Dorsolateral prefrontal cortex (tissue), 122 donors: ENCODE measurements at places on chromosomes 13 and 19. TPM values are rescaled to one million over a fixed set of nuclear protein-coding genes. Genes with fewer than 3 reads are reported as not detected.
A peak's percentile ranks its signal among the peaks of the same experiment; 100 is the strongest.

The RAB3A gene
- total RNA-seq = 332 TPM

The CPB2 gene
- total RNA-seq = not detected

The PLPPR2 gene
- total RNA-seq = 60.8 TPM

The PLPP2 gene
- 30.0 TPM for total RNA-seq

The ZNF528 gene
- total RNA-seq = 69.5 TPM

The CLASRP gene
- total RNA-seq = 143 TPM

The FAAP24 gene
- not detected for total RNA-seq

The ARL11 gene
- 1.2 TPM for total RNA-seq

The HPN gene
- total RNA-seq = 6.1 TPM

GRCh38 chr13:43730642-43731041, 56.1 kb downstream of the ENOX1 start:
- peak; percentile 45 for DNase-seq

GRCh38 chr13:112073245-112074138, 6.5 kb downstream of the SOX1 start:
- DNase-seq = no peak

DNA sequence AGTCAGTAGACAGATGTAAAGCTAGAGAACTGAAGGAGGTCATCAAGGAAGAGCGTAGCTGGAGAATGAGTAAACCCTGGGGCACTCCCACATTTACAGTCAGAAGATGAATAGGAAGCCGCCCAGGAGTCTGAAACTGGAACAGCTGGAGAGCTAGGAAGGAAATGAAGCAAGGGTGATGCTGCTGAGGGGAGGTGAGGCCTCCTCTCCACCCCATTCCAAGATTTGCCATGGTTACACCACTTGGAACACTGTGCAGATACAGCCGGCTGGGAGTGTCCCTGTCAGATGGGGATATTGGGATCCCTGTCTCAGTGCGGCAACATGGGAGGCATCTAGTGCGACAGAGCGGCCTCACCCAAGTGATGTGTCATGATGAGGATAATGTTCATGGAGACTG, 51.8 kb upstream of the GPI start:
- no peak for DNase-seq

- no peak for DNase-seq
These were observed 52.2 kb downstream of the WDFY2 start for GRCh38 chr13:51636349-51636890.

- no peak for DNase-seq
These were observed 8.3 kb downstream of the CAMSAP3 start for GRCh38 chr19:7603919-7604318.

DNA sequence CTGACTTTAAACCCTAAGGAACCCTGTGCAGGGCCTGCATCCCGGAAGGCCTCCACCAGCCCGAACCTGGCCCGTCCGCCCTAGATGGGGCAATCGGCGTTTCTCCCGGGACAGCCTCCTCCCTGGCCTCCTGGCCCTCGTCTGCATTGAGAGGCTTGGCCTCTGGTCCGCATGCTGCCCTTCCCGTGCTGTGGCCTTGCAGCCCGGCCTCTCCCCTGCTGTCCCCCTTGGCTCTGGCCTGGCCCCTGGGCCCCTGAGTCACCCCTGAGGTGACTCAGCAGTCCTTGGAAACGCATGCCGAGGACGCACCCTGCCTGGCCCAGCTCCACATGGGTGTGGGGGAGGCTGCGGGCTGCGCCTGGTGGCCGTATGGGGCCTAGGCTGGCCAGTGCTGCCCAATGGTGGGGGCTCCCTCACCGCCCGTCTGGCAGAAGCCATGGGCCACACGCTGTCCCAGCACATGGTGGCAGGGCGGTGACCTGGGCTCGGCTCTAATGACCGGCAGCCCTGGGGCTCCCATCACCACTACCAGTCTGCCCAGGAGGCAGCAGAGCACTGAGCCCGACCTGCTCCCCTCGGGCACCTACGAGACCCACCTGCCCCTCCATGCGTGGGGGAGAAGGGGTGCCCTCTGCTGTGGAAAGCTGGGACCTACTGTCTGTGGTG, 25.7 kb downstream of the SH3GL1 start:
- no peak for DNase-seq

- DNase-seq = no peak
These were observed 22.5 kb downstream of the SERP2 start for GRCh38 chr13:44395976-44396694.

DNA sequence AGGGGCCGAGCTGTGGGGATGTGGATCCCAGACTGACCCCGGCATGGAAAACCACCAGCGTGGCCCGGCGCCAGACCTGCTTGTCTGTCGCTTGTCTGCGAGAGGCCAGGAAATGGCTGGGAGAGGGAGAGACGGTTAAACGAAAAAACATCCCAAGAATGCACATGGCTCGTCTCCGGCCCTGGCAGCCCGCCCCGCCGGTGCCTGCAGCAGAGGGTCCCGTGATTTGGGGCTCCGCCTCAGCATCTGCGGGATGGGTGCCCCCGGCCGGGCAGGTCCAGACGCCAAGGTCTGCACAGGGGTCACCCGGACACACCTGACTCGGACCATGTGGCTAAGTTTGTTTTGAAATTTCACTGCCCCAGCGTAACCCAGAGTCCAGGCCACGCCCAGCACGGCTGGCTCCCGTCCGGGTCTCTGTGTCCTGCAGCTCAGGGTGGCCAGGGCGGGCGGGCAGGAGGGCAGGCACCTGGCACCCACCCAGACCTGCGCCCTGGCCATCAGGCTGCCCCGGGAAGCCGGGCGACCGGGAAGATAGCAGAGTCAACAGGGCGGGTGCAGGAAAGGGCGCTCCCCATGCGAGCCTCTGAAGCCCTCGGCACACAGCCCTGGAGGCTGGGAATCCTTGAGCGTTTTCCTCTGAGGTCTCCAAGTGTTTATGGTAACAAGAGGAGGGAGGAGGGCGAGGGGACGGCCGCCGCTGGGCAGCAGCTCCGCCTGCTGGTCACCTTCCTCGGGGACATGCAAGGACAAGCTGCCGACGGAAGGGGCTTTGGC, 103.2 kb downstream of the GADD45B start:
- peak; percentile 83 for DNase-seq

- no peak for DNase-seq
These were observed 187.6 kb downstream of the STK24 start for GRCh38 chr13:98389319-98389718.

DNA sequence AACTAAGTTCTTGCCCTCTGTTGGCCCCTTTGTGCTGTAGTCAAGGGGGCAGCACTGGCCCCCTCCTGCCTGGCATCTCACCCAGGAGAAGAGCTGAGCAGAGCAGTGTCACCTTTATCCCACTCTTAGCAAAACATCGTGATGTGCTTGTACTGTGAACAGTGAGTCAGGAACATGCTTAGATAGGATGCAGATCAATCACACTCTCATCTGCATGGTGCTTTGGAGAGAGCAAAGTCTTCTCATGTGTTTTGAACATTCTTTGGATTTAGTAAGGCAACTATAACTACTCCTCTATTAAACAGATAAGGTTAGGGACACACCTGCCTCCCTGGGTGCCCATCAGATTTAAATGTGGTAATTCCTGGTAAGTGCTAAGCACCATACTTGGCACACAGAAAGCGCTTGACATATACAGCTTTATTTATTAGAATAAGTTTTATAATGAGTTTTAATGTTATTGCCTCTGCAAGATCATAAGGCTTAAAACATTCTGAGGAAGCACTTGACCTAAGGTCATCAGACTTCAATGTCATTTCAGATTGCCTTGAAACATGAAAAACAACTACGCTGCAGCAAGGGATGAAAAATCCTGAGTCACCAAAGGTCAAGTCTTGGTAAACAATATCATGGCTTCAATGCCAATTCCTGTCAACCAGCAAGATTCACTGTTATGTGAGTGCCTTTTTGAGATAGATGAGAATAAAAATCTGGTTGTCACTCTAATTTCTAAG, 82.4 kb upstream of the IRS2 start:
- no peak for DNase-seq

GRCh38 chr13:110012102-110012739, 225.8 kb upstream of the IRS2 start:
- no peak for DNase-seq

DNA sequence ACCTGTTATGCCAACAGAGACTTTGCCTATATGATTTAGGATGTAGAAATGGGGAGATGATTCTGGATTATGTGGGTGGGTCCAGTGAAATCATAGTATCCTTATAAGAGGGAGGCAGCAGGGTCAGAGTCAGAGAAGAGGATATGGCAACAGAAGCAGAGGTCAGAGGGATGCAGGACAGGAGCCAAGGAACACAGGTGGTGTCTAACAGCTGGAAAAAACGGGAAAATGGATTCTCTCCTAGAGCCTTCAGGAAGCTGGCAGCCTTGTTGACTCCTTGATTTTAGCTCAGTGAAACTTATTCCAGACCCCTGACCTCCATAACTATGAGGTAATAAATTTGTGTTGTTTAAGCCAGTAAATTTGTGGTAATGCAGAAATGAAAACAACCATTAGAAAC, 28.8 kb upstream of the OXGR1 start:
- no peak for DNase-seq

DNA sequence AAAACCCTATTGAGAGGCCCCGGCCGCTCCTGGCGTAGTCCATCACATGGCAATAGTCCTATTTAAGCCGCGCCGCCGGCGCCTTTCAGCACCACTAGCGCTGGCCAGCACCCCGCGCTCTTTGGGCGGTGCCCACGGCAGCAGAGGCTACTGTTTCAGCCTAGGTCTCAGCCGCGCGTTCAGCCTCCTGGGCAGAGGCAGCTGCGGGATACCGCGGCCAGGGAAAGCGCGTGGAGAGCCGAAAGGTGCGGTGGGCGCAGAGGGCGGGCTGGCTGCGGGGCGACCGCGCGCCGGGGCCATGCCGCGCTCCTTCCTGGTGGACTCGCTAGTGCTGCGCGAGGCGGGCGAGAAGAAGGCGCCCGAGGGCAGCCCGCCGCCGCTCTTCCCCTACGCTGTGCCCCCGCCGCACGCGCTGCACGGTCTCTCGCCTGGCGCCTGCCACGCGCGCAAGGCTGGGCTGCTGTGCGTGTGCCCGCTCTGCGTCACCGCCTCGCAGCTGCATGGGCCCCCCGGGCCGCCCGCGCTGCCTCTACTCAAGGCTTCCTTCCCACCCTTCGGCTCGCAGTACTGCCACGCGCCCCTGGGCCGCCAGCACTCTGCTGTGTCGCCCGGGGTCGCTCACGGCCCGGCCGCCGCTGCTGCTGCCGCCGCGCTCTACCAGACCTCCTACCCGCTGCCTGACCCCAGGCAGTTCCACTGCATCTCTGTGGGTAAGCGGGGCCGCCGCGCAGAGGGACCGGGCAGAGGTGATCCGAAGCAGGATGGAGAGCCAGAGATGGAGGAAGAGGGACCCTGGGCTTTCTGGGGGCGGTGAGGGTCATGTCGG, at the start of gene GSX1:
Gene GSX1 (plus strand): TSS at position 91 of the 826 bp plus-strand sequence. CDS start 208 bp downstream, at position 299.
- peak; percentile 40 for DNase-seq

DNA sequence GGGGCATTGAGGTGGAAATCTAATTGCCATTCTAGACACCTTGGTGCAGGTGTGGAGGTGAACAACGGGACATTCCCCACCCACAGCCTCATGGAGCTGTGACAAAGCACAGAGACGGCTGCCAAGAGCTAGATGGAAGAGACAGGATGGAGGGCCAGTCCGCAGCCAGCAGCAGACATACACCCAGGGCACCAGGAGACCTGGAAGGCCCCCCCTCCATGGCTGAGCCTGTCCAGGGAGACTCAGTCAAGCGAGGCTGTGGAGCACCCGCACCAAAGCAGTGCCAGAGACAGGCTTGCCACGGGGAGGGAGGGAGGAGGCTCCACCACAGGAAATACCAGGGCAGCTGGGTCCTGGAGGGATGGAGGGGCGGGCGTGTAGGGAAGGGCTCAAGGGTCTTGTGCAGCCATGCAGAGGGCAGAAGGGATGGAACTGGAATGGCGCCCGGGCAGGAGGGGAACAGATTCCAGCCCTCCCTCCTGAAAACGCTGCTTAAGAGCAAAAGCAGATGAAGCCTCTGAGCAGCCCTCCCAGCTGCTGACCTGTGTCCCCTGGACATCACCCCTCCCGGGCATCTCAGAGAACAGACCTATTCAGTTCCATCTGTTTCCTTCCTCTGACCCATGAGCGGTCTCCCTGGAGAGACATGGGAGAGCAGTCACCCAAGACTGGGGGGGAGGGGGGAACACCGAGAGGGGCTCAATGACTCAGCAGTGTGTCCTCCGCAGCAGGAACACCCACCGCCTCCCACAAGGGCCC, 14.4 kb downstream of the EPS15L1 start:
- no peak for DNase-seq

DNA sequence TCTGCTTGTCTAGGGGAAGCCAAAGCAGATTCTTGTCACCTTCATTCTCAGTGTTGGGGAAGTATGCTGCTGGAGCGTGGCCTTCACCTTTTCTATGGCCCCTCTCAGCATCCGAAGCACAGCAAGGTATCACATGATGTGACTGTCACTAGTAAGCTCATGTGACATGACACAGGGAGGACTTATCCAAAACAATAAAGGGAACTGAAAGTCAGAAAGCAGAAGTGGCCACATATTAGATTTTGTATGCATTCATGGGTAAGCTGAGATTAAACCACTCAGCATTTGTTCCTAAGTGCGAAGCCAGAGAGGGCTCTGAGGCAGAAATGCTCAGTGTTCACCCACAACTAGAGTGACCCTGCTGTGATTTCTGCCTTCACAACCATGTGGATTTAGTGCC, 72.8 kb upstream of the PCDH8 start:
- DNase-seq = no peak

- no peak for DNase-seq
These were observed 151.9 kb downstream of the MYO16 start for GRCh38 chr13:108781312-108781711.

GRCh38 chr13:70630247-70630646, 522.0 kb upstream of the KLHL1 start:
- no peak for DNase-seq

DNA sequence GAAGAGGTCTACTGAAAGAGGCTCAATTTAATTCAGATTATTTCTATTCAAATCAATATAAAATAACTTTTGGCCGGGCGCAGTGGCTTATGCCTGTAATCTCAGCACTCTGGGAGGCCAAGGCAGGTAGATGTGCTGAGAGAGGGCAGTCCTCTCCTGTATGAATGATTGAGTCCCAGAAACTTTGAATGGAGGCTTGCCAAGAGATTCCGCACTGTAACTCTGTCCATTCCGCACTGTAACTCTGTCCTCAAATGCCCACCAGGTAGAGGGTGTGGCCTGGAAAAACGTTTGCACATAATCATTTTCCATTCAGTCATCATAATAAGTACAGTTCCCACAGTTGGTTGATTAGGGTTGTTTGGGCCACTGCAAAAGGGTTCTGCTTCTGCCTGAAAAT, 274.7 kb upstream of the SOX21 start:
- no peak for DNase-seq

DNA sequence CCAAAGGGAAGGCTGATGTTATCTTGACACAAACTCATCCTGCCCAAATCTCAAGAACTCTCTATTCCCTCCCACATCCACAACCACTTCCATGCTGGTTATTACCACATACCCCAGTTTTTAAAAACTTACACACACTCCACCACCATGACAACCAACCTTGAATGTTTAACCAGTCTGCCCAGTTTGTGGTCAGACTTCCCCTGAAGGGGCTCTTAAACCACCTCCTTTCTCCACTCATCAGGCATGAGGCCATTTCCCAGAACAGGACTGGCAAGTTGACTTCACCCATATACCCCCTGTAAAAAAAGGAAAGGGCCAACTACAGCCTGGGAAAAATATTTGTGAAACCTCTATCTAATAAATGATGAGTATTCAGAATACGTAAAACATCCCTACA, 12.4 kb upstream of the ZSCAN4 start:
- DNase-seq = no peak

- no peak for DNase-seq
These were observed 23.6 kb downstream of the LRRC63 start for GRCh38 chr13:46235286-46235685.

- no peak for DNase-seq
These were observed 45.3 kb downstream of the TNFRSF19 start for GRCh38 chr13:23615395-23616081.
